ENCODE measurements at places on chromosomes 7 and 10.

DNA sequence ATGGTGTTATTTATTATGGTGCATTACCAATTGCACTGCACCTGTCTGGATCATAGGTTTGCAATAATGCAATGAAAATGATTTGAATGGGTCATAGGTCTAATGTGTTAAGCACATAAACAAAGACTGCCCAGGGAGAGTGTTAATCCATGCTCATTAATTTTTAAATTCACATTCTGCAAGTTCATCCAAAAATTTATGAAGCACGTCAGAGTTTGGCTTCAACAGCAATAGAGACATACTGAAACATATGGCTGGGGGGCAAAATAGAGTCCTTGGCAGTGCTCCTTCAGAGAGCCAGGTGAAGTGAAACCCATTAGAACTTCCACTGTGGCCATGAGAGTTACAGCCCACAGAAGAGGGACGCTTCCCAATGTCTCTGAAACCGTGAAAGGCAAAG is 441.1 kb downstream of the POM121L12 start:
- no peak overlapping the region for H3K4me3 ChIP-seq
- H3K4me1 ChIP-seq, result no peaks in the 10 kb centered on the region
- H3K27ac ChIP-seq, result no peak overlapping the region

DNA sequence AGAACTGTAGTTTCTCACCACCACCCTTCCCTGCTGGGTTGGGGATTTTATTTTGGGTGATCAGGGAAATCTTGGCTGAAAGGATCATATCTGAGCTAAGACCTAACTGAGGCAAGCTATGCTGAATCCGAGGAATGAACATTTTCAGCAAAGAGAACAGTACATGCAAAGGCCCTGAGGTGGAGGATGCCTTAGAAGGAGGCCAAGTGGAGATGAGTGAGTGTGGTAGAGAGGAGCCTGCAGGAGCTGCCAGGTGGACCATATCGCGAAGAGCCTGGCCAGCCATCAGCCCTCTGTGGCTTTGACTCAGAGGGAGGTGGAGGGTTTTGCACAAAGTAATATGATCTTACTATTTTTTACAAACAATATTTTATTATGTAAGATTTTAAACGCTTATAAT is 1.6 kb upstream of the RASGEF1A start:
- no peak for ATAC-seq
- no peak overlapping the region for H3K4me3 ChIP-seq
- no peak overlapping the region for H3K27ac ChIP-seq
- no peaks in the 10 kb centered on the region for H3K36me3 ChIP-seq
- no peaks in the 10 kb centered on the region for H3K4me1 ChIP-seq

DNA sequence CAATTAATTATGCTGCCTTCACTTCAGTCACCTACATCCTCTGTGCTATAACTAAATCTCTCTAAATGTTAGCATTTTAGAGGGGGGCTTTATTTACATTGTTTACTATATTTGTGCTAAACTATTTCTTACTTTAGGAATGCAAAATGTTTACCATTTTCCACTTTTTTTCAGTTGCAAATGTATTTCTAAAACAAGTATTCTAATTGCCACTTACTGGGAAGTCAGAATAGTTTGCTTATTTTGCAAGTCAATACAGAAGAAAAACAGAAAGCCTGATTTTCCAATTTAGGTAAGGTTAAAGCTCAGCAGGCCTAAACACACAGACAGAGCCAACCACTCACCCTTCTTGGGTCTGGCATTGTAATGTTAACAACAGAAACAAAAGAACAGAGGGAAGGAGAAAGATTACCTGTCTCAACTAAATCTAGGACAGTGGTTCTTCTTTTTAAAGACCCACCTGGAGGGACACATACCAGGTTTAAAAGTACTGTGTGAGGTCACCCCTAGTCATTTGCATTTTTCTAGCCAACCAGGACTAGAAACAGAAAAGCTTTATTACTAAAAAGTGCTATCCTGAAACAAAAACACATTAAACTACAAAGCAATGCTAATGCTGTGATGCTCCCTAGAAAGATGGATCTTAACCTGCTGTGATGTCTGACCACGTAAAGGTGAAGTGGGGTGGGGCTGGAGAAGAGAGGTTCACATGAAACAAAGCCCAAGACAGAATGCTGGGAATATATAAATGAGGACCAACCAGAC is 178.2 kb downstream of the SLC25A13 start:
- no peak overlapping the region for H3K4me3 ChIP-seq
- H3K36me3 ChIP-seq, result no peaks in the 10 kb centered on the region

GRCh38 chr7:105816266-105816843 is 60.0 kb downstream of the ATXN7L1 start:
- no peak overlapping the region for H3K27ac ChIP-seq
- no peaks in the 10 kb centered on the region for H3K36me3 ChIP-seq

DNA sequence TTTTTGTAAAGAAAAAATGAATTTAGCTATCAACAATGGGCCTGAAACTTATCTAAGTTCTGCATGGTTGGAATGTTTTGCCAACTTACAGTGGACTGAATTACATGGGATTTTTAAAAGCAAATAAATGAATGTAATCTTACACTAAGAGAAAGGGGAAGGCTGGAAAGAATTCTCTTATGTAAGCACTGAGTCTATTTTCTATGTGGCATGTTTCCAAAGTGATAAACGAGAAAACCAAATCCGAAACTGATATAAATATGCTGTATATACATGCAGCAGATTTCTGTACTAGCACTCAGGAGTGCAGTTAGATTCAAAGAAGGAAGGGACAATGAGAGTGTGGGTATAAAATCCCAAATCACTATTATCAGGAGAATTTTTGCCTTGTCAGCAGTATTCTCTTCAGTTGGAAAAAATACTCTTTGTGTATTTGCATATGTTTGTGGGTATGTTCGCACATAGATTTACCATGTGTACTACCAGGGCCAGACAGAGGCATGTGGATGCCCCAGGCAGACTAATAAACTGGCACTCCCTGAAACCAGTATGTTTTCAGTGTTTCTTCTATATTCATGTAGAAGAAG is 334.3 kb upstream of the SEMA3D start:
- no peak overlapping the region for H3K4me3 ChIP-seq
- no peaks in the 10 kb centered on the region for H3K27me3 ChIP-seq
- no peaks in the 10 kb centered on the region for H3K4me1 ChIP-seq
- H3K36me3 ChIP-seq, result no peaks in the 10 kb centered on the region
- no peak overlapping the region for H3K27ac ChIP-seq
- ATAC-seq, result no peak

DNA sequence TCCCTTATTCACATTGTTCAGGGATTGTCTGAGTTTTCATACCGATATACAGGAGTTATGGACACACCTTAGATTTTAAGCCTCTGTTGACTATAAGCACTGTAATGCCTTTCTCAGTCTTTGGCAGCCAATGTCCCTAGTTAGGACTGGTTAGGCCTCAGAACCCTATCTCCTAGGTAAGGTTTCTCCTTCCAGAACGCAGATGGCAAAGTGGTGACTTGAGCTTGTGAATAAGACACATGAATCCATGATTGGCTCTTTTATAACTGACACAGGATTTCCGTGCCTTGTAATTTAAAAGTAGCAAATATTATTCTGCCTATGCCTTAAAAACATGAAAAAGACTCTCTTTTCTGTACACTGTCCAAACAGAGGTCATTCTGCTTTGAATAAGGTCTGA is 12.5 kb upstream of the RNF148 start:
- ATAC-seq, result no peak
- H3K36me3 ChIP-seq, result no peaks in the 10 kb centered on the region
- no peak overlapping the region for H3K4me3 ChIP-seq
- no peaks in the 10 kb centered on the region for H3K27me3 ChIP-seq

- no peak overlapping the region for H3K4me3 ChIP-seq
- H3K27me3 ChIP-seq, result no peaks in the 10 kb centered on the region
- H3K4me1 ChIP-seq, result no peaks in the 10 kb centered on the region
- ATAC-seq, result no peak
- no peaks in the 10 kb centered on the region for H3K36me3 ChIP-seq
These were observed 25.9 kb upstream of the PANK1 start for GRCh38 chr10:89670926-89671325.

DNA sequence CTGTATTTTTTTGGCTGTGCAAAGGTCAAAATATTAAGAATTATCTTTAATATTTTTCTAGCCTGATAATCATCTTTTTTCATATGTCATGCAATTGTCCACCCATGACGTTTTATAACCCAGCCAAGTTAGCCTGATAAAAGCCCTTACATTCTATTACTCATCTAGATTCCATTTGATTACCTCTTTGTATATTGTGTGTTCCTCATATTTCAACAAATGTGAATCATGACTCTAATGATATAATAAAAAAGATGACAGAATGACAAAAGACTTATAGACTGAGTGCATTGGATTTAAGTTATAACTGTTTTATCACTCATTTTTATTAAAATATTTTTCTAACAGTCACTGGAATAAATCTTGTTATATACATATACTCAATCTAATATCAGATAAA is 1560.0 kb upstream of the LRRTM3 start:
- no peaks in the 10 kb centered on the region for H3K36me3 ChIP-seq
- H3K27me3 ChIP-seq, result no peaks in the 10 kb centered on the region
- H3K27ac ChIP-seq, result no peak overlapping the region
- no peak for ATAC-seq
- H3K4me3 ChIP-seq, result no peak overlapping the region

- no peaks in the 10 kb centered on the region for H3K27me3 ChIP-seq
- H3K4me3 ChIP-seq, result no peak overlapping the region
- peak overlapping the region; percentile 21 for H3K27ac ChIP-seq
- H3K4me1 ChIP-seq, result no peaks in the 10 kb centered on the region
These were observed 162.3 kb downstream of the SKIDA1 start for GRCh38 chr10:21363092-21363730.

- peaks cover 51% of the 10 kb centered on the region for H3K4me1 ChIP-seq
- H3K4me3 ChIP-seq, result no peak overlapping the region
- no peaks in the 10 kb centered on the region for H3K27me3 ChIP-seq
These were observed 2.4 kb downstream of the PRDX3 start for GRCh38 chr10:119176166-119176565.

GRCh38 chr7:129664029-129665012 is 52.8 kb downstream of the NRF1 start:
- ATAC-seq, result no peak
- H3K4me1 ChIP-seq, result peaks cover 3% of the 10 kb centered on the region
- H3K36me3 ChIP-seq, result no peaks in the 10 kb centered on the region
- no peak overlapping the region for H3K4me3 ChIP-seq
- H3K27me3 ChIP-seq, result no peaks in the 10 kb centered on the region

DNA sequence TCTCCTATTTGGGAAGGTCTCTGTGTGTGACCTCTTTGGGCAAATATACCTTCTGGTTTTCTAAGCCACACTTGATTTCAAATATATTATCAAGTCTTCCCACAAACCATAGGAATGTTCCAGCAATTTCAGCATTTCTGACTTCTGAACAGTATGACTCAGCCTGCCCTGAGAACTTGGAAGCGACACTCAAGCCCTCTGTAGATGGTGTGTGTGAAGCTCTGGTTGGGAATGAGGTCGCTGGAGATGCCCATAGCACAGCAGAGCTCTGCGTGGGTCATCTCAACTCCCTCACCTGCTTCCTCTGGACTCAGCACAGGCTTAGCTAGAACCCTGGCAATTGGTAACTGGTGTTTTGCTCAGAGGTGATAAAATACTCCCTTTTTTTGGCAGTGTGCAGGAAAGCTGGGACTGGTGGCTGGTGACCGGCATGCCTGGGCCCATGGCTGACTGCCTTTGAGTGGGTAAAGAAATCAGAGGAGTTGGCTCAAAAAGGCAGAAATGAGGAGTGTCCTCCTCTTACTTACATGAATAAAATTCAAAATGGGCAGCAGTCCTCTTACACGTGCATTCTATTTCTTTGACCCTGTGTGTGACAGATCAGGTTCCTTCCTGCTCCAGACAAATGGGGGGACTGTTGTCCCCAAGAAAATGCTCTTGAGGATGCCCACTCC is 87.5 kb upstream of the NRP1 start:
- H3K36me3 ChIP-seq, result no peaks in the 10 kb centered on the region
- H3K27ac ChIP-seq, result no peak overlapping the region
- peak; percentile 78 for ATAC-seq
- no peaks in the 10 kb centered on the region for H3K27me3 ChIP-seq
- no peak overlapping the region for H3K4me3 ChIP-seq

DNA sequence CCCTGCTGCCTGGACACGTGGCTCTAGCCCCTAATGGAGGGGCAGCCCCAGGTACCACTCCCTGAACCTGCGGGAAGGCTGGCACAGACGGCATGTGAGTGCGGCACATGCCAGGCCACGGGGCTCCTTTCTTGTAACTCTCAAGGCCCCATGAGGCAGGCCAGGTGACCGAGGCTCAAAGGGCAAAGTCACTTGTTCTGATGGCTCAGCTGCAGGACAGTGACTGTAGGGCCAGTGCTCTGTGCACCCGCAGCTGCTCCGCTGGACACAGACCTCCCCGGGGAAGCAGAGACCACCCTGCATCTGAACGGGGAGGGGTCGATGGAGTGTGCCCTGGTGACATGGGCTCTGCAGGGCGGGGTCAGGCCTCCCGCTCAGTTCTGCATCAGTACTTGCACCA is 55.3 kb downstream of the PTPRE start:
- H3K27me3 ChIP-seq, result peaks cover 16% of the 10 kb centered on the region
- no peak overlapping the region for H3K4me3 ChIP-seq
- H3K27ac ChIP-seq, result no peak overlapping the region

DNA sequence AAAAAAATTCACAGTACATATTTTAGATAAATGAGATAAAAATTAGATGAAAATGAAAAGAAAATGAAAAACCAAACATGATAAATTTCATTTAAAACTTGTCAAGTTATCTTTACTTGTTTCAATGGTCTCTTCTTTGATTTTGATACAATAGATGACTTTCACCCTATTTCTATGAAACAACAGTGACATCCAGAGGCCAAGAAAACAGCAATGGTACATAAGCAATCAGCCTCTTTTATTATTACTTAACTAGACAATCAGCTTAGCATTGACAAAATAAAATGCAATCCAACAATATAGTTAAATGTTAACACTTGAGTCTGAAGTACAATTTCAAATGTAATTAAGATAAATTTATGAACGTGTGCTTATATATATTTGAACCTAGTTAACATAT is 74.8 kb upstream of the GPR37 start:
- H3K27ac ChIP-seq, result no peak overlapping the region
- H3K36me3 ChIP-seq, result peaks cover 10% of the 10 kb centered on the region
- no peak overlapping the region for H3K4me3 ChIP-seq
- no peak for ATAC-seq

DNA sequence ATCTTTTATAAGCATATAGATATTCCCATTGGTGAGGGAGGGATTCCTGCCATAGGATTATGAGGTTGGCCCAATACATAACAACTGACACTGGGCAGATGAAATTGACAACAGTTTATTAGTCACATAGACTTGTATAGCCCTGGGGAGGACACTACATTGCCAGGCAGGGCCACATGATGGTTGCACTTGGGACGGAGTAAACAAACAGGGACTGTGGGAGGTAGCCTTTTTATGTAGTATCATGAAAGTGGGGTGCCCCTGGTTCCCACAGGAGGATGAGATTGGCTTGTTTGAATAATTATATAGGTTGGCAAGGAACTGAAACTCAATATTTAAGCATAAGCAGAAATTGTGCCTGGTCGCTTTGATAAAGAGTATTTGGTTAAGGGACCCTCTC is 23.5 kb downstream of the TRIM24 start:
- no peaks in the 10 kb centered on the region for H3K36me3 ChIP-seq
- no peak overlapping the region for H3K4me3 ChIP-seq
- no peak overlapping the region for H3K27ac ChIP-seq
- no peak for ATAC-seq

- H3K4me1 ChIP-seq, result no peaks in the 10 kb centered on the region
- ATAC-seq, result no peak
- no peaks in the 10 kb centered on the region for H3K36me3 ChIP-seq
- no peak overlapping the region for H3K27ac ChIP-seq
These were observed 239.1 kb downstream of the KCNMA1 start for GRCh38 chr10:77398558-77398957.

- no peaks in the 10 kb centered on the region for H3K36me3 ChIP-seq
- no peak overlapping the region for H3K27ac ChIP-seq
- no peak overlapping the region for H3K4me3 ChIP-seq
- H3K27me3 ChIP-seq, result no peaks in the 10 kb centered on the region
- peak; percentile 28 for ATAC-seq
These were observed 21.4 kb downstream of the STEAP1 start for GRCh38 chr7:90175667-90176066.
